ENCODE measurements at places on chromosomes 4 and X.

DNA sequence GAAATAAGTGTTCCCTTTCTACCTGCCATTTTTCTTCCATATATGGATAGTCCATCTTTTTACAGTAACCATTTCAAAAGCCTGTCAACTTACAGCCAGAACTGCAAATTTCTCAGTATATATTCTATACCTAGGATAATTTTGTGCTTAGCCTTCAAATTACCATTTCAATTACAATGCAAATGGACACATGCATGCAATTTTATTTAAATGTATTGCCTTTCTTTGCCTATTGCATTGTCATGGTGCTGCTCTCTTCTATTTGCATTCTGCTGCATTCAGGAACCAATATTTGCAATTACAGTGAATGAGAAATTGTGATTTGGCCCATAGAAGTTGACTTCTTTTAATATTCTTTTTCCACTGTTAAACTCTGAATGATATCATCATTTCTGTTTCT, 1753.4 kb upstream of the TENM3 start:
- DNase-seq, result no peak

DNA sequence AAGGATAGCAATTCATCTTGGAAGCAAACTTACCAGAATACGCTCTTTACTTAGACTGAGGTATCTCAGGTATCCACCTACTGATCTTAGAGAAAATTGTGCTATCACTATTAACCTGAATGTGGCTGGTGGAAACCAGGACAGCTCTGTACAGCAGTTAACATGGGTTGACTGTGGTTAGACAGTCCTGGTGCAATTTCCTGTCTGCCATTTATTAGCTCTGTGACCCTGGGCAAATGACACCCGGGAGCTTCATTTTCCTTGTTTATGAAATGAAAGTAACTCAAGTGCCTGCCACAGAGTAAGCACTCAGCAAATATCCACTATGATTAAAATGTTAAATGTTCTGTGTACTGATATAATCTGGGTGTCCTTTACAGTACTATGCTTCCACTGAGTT, 60.0 kb downstream of the SMC1A start:
- peak; percentile 34 for DNase-seq

DNA sequence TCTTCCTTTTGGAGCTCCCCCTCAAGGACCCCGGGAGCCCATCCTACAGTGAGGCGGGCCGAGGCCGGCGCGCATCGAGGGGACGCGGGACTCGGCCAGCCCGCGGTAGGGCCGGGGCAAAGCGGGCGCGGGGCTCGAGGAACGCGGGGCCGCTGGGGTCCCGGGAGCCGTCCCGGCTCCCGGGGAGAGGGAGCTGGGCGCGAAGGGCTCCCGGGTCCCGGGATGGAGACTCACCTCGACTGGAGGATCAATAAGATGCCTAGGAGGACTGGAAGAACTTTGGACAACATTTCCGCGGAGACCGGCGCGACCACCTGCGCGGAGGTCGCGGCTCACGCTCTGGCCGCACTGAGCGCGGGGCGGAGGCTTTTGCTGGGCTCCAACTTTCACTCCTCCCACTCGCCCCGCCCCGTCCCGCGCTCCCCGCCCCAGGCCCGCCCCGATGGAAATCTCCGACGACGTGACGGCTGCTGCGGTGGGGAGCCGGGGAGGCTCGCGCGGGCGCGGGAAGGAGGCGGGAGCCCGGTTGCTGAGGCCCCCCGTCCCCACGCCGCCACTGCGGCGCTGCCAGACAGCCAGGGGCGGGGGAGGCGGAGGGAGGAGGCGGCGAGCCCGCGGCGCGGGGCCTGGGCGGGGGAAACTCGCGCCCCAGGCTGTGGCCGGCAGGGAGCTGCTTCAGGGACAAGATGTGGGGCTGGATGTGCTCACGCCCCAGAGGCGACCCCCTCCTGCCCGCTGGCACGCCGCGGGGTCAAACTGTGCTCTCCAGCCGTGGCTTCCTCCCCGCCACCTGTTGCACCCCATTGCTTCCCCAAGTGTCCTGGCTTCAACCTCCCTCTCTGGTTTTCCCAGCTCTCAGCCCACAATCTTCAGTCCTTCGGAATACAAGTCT, at the start of gene GABRE:
Gene GABRE, minus strand, starts transcription at position 341 of the 892 bp plus-strand sequence. Its CDS starts 51 bp downstream, at position 290.
- DNase-seq, result peak; percentile 3

DNA sequence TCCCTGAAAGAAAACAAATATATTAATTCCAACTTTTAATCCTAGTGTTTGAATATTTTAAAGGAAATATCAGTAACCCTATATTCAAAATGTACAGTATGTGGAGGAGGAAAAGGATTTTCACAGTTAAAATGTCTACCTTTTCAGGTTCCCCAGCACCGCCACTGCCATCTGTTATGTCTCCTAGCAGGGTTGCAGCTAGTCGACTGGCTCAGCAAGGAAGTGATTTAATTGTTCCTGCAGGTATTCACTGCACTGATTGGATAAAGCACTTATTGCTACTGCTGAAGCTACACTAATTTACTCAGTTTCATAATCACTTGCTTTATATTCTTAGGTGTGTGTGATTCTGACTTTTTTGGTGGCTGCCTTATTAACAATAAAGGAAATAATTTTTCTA, 65.5 kb upstream of the FHDC1 start:
- no peak for DNase-seq

DNA sequence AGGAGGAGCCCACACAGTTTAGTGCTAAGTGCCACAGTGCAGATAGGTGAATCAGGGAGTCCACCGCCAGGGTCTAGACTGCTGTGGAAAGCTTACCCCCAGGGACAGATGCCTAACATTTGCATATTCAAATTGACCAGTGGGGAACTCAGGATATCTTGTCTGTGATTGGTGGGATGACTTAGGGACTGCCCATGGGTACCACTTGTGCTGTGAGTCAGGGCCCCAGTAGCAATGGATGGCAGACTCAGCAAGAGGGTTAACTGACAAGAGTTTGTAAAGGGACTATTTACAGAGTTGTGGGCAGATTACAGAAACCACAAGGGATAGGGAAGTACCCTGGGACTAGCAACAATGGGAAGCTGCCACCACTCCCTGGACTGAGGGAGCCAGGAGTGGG, 282.1 kb downstream of the BCOR start:
- peak; percentile 21 for DNase-seq

DNA sequence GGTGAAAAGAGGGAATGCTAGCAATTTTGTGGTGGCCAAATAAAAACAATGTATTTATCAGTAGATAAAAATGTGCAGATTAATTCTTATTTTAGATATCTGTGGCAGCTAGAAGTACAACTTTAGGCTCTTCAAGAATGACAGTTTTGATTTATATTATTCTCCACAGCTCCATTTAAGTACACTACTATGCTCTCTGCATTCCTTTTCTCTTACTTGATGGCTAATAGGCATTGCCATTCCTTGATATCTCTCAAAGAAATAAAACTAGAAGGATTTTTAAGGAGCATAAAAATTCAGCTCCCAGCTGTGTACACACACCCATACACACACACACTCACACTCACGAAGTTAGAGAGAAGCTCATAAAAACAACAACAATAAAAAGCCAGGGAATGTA, 59.4 kb upstream of the H2AZ1 start:
- no peak for DNase-seq

Measured in hematopoietic multipotent progenitor cell treated with erythropoietin and hydrocortisone succinate and interleukin-3 and kit ligand, for 6 days (in vitro differentiated cells).